Esophagus mucosa (tissue), 1 donor: ENCODE measurements at places on chromosomes 1 and 21. TPM values are rescaled to one million over a fixed set of nuclear protein-coding genes. Genes with fewer than 3 reads are reported as not detected.

DNA sequence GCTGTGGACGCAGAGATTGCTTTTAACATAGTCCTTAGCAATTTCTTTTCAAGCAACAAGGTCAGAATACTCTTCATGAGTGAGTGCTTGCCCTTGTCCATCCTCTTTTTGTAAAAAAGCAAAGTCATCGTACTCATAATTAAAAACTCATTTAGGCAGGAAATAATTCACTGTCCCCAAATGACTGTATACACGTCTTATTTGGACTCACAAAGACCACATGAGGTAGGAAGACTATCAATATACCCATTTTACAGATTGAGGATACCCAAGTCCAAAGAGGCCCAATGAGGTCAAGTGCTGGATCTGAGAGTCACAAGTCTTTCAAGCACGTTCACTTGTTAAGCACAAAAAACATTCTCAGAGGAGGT is 13.2 kb downstream of the ITPKB start:
- no peak for ATAC-seq

DNA sequence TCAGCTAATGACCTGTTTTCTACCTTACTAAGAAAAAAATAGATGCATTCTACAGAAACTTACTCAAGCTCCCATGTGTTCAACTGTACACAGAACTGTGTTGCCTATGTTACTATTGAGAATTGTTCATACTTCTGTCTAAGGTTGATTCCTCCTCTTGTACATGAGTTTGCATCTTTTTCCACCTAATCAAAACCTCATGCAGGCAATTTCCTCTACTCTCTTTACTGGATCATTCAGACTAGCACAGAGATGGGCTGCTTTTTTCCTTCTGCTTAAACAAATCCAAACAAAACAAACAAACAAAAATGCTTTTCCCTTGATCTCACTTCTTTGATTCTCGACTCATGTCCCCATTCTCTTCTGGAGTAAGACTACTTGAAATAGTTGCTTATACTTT is 58.8 kb upstream of the PTGFR start:
- ATAC-seq = no peak

Gene SPRR2A
- total RNA-seq = 5,244 TPM

Gene NBPF4
- 0.08 TPM for total RNA-seq

Gene GBP6
- 430 TPM for total RNA-seq

Gene NPR1
- 1.8 TPM for total RNA-seq

DNA sequence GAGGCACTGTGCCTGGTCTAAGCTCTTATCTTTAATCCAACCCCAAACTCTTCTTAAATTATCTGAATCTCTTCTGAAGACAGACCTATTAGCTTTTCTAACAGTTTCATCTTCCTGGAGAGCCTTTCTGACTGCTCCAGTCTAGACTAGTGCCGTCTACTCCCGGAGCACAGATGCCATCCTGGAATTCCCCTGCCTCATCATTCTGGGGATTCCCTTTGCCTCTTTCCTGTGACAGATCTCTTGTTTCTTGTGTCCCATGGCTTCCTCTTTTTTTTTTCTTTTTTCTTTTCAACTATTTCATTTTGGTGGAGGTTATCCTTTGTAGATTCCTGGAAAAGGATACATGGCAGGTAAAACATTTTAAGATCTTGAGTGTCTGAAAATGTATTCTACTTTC is 11.7 kb downstream of the SEMA4A start:
- ATAC-seq = no peak

GRCh38 chr1:237269938-237270337 is 228.0 kb downstream of the RYR2 start:
- no peak for ATAC-seq

GRCh38 chr1:37537378-37537777 is 16.7 kb downstream of the SNIP1 start:
- no peak for ATAC-seq
